ENCODE measurements at places on chromosomes 7 and 10.
A peak's percentile ranks its signal among the peaks of the same experiment; 100 is the strongest.

DNA sequence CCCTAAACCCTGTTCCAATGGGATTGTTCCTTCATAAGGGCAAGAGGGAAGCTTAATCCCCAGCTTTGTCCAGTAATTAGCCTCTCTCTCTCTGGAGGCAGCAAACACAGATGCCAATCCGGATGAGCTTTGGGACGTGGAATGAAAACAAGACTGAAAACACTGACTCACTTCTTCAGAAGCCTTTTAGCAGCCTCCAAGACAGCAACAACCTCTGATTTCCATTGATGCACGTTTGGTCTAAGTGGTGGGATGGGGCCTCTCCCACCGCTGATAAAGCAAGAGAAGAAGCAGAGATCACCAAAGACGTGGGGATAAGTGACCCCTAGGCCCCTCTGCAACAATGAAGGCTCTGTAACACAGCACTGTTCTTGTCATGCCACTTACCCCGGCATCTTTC, 5.8 kb upstream of the GFRA1 start:
- DNase-seq = no peak

GRCh38 chr10:100827819-100828737, 82.7 kb downstream of the PAX2 start:
- DNase-seq = peak; percentile 58

- no peak for DNase-seq
Observed at GRCh38 chr7:106424476-106425016, 139.8 kb upstream of the NAMPT start.

- DNase-seq = no peak
Observed at GRCh38 chr7:151372612-151373265, 31.1 kb downstream of the NUB1 start.

GRCh38 chr7:20220921-20221547, 3.9 kb upstream of the MACC1 start:
- DNase-seq = no peak

DNA sequence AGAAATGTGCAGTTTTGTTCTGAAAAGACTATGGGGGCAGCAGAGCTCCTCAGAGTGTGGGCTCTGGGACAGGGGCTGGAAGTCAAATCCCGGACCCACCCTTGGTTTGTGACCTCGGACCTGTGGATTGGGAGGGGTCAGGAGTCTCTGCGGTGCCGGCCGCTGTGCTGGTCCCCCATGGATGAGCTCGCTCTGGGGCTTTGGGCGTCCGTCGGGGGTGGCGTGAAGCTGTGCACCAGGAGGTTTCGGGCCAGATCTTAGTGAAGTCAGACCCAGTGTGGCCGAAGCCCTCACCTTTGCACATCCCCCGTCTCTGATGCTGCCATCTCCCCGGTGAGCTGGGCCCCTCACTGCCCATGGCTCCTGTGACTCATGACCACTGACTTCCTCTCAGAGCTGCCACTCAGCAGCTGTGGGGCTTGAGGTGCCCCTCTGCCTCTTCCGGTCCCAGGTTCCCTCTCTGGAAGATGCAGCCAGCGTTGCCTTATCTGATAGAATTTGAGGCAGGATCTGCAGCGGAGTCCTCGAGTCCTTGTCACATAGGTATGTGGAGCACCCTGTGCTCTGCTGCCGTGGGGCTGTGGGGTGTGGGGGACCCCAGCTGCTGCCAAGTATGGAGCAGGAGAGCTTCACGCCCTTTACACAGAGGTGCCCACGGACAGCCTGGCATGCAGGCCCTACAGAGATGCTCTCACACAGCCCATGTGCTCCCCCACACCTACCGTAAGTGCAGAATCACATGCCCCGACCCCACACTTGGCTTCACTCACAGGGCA, 11.4 kb upstream of the SCART1 start:
- DNase-seq = no peak

DNA sequence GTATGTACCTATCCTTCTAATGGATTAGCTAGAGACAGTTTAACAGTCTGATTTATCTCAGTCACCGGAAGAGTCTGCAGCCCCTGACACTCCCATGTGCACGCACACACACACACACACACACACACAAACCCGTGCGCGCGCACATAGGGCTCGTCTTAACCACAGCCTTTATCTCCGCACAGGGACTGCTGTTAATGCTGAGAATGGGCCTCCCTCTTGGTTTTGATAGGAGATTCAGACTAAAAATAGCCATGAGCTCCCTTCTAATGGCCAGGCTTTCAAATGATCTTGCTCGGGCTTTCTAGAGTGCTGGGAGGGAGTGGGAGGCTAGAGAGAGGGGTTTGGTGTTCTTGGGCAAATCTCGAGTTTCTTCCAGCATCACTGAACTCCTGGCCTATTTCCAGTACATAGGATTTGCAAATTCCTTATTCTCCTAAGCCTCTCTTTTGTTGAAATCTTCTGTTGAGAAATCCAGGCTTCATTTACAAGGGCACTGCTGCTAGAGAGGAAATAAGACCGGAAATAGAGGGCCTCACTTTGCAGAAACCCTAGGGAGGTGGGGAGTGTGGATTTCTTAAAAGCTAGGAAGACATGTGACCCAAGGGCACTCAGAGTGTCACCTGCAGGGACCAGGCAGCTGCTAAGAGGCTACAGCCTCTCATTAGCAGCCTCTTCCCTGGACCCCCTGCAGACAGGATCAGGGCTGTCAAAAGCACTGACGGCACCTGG, 2.4 kb downstream of the TMEM72 start:
- no peak for DNase-seq

- no peak for DNase-seq
Observed at GRCh38 chr10:129921801-129922597, 42.1 kb downstream of the EBF3 start.

- DNase-seq = no peak
Observed at GRCh38 chr7:157472311-157473050, 135.7 kb downstream of the DNAJB6 start.

DNA sequence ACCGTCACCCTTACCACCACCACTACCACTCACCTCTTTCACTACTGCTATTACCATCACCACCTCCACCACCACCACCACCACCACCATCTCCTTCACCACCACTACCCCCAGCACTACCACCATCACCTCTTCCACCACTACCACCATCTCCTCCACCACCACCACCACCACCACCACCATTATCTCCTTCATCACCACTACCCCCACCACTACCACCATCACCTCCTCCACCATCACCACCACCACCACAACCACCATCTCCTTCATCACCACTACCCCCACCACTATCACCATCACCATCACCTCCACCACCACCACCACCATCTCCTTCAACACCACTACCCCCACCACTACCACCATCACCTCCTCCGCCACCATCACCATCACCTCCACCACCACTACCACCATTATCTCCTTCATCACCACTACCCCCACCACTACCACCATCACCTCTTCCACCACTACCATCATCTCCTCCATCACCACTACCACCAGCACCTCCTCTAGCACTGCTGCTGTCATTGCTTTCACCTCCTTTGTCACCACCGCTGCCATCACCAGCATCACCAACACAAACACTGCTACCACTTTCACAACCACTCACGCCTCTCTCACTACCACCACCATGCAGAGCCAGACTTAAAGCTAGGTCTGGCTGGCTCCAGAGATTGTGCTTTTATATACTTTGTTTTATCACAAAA, 109.3 kb downstream of the ICA1 start:
- no peak for DNase-seq

GRCh38 chr10:89645742-89646172, 715 bp upstream of the PANK1 start:
- DNase-seq = no peak

GRCh38 chr10:97076781-97077180, 109.0 kb downstream of the SLIT1 start:
- no peak for DNase-seq

DNA sequence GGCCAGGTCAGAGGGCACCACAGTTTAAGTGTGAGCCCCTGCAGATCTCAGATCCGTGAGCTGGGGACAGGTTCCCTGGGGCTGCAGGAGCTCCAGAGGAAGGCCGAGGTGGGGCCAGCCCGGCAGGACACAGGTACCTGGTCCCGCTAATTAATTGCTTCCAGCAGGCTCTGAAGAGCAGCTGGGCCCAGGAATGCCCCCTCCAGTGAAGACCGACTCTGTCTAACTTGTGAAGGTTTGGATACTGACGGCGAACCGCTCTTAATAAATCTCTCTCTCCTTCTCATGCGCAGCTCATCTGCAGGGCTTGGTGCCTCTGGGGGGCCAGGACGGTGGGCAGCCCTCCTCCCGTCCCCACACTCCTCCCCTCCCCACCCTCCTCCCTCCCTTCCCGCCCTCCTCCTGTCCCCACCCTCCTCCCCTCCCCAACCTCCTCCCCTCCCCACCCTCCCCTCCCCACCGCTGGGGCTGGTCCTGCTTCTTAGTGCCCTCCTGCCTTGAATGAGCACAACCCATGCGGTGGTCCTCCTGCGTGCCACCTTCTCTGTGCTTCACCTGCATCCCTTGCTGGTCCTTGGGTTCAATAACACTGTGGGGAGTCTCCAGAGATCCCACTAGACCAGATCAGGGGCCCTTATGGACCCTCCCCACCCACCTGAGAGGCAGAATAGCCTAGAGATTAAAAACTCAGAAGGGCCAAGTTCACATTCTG, 38.3 kb downstream of the PDGFA start:
- no peak for DNase-seq

DNA sequence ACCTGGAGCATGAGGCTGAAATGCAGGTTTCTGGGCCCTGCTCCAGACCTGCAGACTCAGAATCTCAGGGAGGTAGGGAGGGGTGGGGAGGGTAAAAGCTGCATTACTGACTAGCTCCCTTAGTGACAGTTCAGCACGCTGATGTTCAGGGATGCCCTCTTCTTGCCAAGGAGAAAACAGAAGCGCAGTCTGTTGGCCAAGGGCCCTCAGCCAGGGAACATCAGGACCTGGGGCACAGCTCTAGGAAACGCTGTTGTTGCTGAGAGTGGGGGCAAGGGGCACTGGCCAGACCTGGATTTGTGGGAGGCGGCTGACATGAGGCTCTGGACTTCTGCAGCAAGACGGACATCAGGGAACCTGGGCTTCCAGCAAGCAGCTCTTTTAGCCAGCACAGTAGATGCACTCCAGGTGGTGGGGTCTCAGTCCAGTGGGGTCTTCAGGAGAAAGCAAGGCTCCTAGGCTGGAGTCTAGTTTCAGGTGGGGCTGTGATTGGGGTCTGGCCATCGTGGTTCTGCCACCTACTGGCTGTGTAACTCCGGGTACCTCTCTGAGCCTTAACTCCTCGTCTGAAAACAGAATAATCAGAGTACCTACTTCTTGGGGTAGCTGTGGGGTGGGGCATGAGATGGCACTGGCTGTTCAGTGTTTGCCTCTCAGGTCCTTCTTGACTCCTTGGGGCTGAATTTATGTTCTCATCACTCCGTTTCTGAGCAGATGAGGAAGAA, 72.9 kb upstream of the PRLHR start:
- no peak for DNase-seq

- no peak for DNase-seq
Observed at GRCh38 chr10:37549054-37549453, 308.4 kb downstream of the ZNF248 start.

GRCh38 chr10:118977022-118977599, 52.4 kb upstream of the NANOS1 start:
- DNase-seq = no peak

GRCh38 chr7:15554081-15554480, 7.7 kb downstream of the AGMO start:
- DNase-seq = no peak

- DNase-seq = no peak
Observed at GRCh38 chr10:130396044-130396443, 259.9 kb downstream of the GLRX3 start.

GRCh38 chr10:99660662-99661376, 1.5 kb downstream of the ENTPD7 start:
- DNase-seq = no peak

DNA sequence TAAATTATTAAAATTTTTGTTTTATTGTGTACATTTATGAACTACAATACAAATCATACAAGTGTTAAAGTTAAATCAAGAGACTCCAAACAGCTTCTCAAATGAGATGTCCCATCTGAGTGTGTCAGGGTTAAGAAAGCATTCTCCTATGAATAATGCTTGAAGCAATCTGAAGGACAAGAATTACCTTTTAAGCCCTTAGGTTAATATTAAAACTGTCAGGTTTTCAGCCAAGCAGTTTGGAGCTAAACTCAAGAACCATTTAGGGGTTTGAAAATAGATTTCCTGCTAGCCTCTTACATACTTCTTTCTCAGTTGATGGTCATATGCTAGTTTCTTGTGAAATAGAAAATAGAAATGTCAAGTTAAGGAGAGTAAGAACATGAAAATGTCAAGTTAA, 38.3 kb downstream of the LIPJ start:
- DNase-seq = no peak

- DNase-seq = no peak
Observed at GRCh38 chr10:132803416-132804210, 17.7 kb upstream of the NKX6-2 start.

GRCh38 chr10:62461120-62461519, 87.0 kb downstream of the ZNF365 start:
- no peak for DNase-seq

DNA sequence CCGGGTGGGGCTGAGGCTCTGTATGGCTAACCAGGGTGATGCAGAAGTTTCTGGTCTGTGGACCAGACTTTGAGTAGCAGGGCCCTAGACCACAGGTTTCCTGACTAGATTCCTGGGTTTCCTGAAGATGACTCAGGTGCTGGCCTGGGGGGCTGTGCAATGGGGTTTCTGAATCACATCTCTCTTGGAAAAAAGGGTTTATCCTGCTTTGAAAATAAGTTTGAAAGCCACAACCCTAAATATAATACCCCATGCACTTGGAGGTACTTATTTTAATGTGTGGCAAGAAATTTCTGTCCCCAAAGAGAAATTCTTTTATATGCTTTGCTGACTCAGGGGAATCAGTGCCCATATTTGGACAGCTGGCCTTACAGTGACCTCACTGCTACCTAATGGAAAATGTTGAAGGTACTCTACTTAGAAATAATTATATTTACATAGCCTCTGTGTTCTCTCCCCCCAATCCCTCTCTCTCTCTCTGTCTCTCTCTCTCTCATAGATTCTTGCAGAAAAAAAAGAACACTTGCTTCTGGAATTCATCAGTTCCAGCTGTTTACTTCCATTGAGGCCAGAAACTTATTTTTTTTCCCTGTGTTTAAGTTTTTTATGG, 184.4 kb upstream of the LYZL2 start:
- DNase-seq = no peak

DNA sequence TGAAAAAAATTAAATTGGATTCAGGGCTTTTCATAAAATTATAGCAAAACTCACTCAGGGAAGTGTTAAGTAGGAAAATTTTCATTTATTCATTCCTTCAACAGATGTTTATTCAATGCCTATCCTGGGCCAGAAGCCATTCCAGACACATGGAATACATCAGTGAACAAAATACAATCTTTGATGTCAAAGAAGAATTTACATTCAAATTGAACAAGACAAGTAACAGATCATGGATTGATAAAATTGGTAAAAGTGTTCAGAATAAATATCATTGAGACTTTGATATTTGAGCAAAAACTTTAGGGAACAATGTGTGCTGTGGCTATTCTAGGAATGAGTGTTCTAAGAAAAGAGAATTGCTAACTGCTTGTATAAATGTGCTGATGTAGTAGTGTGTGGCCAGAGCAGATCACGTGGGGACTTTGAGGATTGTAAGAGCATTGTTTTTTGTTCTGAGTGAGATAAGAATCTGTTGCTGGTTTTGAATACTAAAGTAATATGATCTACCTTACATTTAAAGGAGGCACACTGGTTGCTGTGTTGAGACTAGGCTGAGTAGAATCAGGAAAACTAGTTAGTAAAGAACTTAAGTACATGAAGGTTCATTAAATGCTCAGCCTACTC, 957.2 kb downstream of the PCDH15 start:
- DNase-seq = peak; percentile 37
